Dermis blood vessel endothelial cell (primary cell): ENCODE measurements at places on chromosomes 4 and X. TPM values are rescaled to one million over a fixed set of nuclear protein-coding genes. Genes with fewer than 3 reads are reported as not detected.

Gene HSFX4
- total RNA-seq: not detected in 2 replicates

Gene USP17L22
- total RNA-seq: not detected in 2 replicates

Gene OTC
- 2.4 and 4.5 TPM in 2 replicates for total RNA-seq

Gene MAGED4
- 28.2 and 28.9 TPM in 2 replicates for total RNA-seq

Gene ERVMER34-1
- under 0.01 and 0.14 TPM in 2 replicates for total RNA-seq

Gene IL3RA
- total RNA-seq: 23.6 and 64.7 TPM in 2 replicates

Gene ABLIM2
- 8.8 and 10.8 TPM in 2 replicates for total RNA-seq

Gene PASD1
- total RNA-seq: not detected in 2 replicates

Gene SASH3
- not detected in 2 replicates for total RNA-seq

Gene NUDT9
- 20.4 and 21.6 TPM in 2 replicates for total RNA-seq

Gene HELT
- total RNA-seq: not detected in 2 replicates

Gene AFM
- not detected in 2 replicates for total RNA-seq

Gene CEP135
- total RNA-seq: 9.8 and 11.9 TPM in 2 replicates

Gene UCP1
- not detected in 2 replicates for total RNA-seq

Gene C1QTNF7
- not detected in 2 replicates for total RNA-seq

Gene RADX
- total RNA-seq: under 0.01 and 0.14 TPM in 2 replicates

Gene ANAPC10
- total RNA-seq: 27.6 and 35.6 TPM in 2 replicates
